Right cardiac atrium (tissue), 5 donors: ENCODE measurements at places on chromosomes 6 and 20.

- no peak for DNase-seq
Measured at GRCh38 chr6:34391473-34391785, 1.0 kb downstream of the NUDT3 start.

DNA sequence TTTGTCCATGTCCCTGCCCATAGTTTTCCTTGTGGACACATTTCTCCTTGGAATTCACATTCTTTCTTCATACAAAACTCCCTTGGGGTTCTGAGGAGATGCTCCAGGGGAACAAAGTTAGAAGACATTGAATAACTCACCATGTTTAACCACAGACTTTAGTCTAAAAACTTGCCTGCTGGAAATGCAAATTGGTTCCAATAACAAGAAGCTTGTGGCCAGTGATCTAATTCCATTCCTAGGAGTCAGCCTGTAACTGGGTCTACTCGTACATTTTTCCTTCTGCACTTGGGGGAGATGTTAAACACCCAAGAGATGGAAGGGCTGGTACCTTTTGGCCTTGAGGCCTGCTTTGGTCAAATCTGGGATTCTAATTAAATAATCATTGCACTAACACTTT lies 60.2 kb downstream of the SCML4 start:
- no peak for DNase-seq

DNA sequence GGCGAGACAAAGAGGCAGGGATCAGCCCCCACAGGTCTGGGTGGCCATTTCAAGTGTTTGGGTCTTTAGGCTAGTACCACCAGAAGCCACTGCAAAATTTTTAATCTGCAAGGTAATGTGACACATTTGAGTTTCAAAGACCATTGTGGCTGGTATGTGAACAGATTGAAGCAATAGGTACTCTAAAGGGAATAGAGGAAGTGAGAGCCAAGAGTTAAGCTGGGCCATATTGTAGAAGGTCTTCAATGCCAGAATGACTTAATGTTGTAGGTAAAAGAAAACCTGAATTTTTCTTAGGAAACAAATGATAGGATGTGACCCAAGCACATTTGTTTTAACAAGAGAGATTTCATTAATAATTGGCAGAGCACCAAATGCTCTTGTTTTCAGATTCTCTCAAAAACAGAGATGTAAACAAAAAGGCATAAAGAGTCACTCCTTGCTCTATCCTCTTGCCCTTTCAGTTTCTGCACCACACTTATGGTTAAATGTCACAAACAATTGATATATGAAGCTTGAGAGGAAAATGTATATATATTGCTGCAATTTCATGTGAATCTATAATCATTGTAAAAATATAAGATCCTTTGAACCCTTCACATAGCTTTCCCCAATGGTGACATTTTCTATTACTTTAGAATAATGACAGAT lies 307.1 kb upstream of the PLN start:
- DNase-seq, result no peak

DNA sequence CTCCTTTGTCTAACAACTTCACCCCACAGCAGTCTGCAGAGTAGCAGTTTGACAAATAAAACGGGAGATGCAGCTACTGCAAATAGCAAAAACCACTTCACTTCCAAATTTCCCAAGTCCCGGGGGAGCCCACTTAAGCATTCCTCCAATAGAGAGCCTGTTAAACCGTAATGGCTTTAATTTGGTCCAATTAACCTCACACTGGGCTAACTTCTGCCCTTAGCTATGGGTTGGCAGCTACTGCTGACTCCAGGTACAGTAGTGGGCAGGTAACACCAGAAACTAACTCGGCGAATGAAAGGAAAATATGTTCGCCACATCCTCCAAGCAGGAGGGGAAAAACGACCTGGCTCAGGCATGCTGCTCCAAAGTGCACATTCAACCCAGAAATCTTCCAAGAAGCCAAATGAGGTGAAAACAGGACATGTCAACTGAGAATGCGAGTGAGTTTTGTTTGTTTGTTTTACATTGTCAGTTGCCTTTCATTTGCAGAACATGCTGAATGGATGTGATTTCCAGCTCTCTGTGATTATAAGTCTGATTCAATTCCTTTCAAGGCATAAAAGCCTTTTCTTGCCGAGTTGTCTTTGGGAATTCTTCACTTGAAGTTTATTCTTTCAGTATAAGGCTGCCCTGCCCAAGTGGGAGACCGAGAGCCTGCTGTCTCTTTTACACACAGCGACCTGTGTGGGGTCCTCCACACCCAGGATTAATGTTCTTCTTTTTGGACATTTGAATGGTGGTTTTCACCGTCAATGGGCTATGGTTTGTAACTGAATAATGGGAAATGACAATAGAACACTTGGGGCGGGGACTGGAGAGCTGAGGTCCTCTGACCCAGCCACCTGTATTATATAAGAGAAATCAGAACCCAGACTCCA lies 117.3 kb upstream of the ARMC2 start:
- no peak for DNase-seq

DNA sequence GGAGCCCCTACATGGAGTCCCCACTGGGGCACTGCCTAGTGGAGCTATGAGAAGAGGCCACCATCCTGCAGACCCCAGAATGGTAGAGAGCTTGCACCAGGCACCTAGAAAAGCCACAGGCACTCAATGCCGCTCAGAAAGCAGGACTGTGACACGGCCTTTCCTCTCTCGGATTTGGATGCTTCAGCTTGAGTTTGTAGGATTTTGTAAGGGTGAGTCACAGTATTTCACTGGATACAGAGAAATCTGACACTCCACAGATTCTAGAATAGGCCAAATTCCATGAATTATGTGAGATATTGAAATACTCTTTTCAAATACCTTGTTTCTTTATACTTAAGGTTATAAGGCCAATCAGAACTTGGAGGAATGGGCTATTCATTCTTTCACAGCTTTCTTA lies 424.5 kb downstream of the HTR1B start:
- no peak for DNase-seq

- no peak for DNase-seq
Measured at GRCh38 chr6:3651698-3652229, 99.7 kb downstream of the PXDC1 start.

- DNase-seq, result peak; percentile 79
Measured at GRCh38 chr20:2652724-2653555, 508 bp downstream of the NOP56 start.

DNA sequence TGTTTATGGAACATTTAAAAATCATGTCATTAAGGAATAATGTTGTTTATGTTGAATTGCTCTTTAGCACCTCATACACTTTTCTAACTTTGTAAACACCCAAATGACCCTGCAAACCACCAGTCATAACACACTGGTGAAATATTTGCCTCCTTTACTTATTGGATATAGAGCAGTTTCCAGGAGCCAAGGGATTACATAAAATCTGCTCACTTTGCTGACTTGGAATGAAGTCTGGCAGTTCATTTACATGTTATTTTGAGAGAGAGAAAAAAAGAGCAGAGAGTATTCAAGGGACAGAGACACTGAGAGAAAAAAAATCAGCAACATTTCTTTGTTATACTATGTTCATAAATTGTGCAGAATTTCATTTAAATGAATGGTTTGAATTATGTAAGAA lies 46.6 kb upstream of the DEFB112 start:
- no peak for DNase-seq

- no peak for DNase-seq
Measured at GRCh38 chr6:5174756-5175549, 85.8 kb downstream of the LYRM4 start.

DNA sequence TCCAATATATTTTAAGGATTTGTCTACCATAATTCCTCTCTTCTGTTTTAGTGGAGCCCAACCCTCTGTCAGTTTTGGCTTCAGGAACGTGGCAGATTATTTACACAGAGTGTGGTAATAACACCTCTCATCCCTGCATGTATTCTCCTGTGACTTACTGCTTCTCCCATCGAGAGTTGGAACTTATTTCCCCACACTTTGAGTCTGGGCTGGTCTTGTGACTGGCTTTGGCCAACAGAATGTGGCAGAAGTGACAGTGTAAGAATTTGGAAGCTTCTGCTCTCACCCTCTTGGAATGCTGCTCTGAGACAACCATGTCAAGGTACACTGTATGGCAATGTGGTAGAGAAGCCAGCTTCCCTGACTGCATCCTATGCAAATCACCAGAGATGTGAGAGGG lies 407.7 kb downstream of the EPM2A start:
- no peak for DNase-seq

DNA sequence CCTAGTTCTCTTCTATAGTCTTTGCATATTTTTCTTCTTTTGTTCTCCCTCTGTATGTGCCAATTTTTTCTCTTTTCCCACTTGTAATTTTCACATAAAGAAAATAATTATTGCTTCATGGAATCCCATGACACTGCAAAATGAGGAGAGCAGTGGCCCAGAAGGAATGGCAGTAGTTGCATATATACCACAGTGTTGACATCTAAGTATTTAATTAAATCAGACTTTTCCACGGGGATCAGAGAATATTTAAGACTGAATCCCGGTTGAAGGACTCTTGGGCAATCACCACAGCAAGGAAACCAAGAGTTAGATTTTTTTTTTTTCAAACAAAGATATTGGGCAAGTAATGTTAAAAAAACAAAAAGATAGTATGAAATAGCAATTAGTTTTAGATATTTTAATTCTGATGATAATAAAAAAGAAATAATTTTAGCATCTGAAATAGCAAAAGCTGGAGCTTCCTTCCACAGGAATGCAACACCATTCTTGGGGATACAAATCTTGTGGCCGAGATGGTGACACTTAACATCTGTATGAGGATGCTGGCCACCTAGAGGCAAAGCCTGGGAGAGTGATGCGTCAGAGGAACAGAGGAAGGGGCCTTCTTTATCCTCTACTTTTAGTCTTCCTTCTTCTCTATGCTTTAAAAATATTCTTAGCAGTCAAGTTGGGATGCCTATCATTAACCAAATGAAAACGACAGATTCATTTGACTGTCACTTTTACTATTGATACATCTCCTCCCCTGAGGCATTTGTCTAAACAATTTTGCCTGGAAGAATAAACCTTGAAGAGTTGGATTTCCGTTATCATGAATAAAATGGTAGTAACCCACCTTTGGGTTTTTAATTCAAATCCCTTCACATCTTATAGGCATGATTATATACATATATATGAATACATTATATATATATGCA lies 356.2 kb downstream of the GJA1 start:
- no peak for DNase-seq

- peak; percentile 56 for DNase-seq
Measured at GRCh38 chr20:62644044-62644795, 1.9 kb downstream of the SLCO4A1 start.

DNA sequence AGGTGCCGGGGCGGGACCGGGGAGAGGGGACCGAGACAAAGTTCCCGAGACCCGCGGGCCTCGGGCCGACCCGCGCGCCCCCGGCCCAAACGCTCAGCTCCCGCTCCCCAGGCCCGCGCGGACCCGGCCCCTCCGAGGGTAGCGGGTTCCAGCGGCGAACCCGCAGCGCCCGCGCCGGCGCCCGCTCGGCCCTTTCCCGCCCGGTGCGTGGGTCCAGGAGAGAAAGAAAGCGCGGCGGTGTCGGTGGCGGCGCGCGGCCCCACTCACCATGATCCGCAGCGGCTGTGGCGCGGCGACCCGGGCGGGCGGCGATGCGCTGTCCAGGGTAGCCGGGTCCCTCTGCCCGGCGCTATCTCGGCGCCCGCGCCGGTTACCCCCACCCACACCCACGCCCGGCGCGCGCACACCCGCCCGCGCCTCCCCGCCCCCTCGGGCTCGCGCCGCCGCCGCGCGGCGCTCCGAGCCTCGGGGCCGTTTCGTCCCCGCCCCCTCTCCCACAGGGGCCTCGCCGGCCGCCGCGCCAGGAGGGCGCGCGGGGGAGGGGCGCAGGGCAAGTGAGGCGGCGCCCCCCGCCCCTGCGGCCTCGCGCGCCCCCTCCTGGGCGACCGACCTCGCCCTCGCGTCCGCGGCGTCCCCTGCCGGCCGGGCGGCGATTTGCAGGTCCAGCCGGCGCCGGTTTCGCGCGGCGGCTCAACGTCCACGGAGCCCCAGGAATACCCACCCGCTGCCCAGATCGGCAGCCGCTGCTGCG lies at the start of gene ELOVL2:
ELOVL2 (minus strand) TSS at position 345 of the 751 bp plus-strand sequence; CDS start at position 270, 75 bp downstream.
- DNase-seq, result peak; percentile 77

- no peak for DNase-seq
Measured at GRCh38 chr6:87066449-87067333, 28.2 kb downstream of the CGA start.

GRCh38 chr6:129447198-129447565 lies 262.8 kb downstream of the ARHGAP18 start:
- no peak for DNase-seq

GRCh38 chr20:32920530-32921298 lies 62.0 kb downstream of the EFCAB8 start:
- no peak for DNase-seq

GRCh38 chr20:48787861-48788375 lies 39.9 kb downstream of the PREX1 start:
- no peak for DNase-seq

DNA sequence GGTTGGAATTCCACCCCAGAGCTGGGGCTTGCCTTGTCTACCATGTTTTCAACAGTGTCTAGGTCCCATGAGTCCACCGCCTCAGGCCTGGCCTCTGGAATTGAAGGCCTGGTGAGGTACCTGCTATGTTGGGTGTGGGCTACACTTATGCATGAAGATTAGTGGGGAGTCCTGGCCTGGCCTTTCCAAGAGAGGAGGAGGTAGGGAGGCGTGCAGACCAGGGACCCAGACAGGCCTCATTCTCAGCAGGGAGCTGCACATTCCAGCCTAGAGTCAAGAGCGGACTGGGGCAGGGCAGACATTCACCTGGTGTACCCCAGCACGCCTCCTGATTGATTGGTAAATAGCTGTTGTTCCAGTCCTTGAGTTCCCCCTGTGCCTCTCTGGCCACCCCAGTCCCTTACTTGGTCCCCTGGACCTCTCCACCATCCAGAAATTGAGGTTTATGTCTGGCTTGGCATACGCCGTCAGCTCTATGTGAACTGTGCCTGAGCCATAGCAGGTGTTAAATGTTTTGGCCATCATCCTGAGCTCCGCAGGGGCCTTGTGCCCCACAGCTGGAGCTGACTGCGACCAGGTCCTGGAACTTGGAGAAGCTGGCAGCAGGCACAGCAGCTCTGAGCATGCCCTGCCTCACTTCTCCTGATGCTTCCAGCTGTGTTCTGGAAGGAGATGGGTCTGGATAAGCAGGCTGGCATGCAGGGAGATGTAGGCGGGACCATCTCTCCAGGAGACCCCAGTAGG lies 8.2 kb upstream of the VEGFA start:
- DNase-seq, result no peak

- DNase-seq, result no peak
Measured at GRCh38 chr20:39259010-39259803, 297.1 kb downstream of the DHX35 start.

DNA sequence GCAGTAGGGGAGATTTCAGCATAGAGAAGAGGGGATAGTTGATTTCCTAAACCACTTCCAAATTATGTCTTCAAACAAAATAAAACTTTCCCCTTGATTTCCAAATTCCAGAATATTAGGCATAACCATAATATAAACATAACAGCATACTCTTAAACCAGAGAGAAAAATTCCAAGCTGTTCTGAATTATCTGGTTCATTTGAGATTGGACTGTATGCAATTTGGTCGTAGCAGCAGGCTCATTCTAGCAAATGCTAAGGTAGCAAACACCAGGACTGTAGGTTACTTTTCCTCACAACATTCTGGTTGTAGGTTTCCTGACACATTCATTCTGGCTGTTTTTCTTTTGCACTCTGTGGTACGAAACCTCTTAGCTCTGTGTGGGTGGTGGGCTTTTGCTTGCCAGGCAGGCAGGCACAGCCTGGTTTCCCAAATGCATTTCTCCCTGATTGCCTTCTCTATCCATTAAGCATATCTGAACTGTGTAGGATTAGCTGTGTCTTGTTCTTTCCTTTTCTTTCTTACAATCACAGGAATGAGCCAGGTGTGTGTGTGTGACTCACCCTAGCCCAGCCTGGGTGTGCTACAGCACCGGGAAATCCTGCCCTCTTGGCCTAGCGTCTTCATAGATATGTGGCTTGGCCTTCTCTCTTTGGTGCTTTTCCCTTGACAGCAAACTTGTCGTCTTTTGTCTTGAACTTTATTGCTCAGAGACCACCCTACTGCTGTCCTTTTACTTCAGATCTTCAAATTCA lies 77.1 kb downstream of the JARID2 start:
- DNase-seq, result no peak
